Stimulated activated CD4-positive, alpha-beta T cell treated with anti-CD3 and anti-CD28 coated beads, Interleukin-12 subunit alpha, Interleukin-12 subunit beta, amount 100 ng/mL, for 4 hours (primary cell): ENCODE measurements at places on chromosomes 6 and 20.

DNA sequence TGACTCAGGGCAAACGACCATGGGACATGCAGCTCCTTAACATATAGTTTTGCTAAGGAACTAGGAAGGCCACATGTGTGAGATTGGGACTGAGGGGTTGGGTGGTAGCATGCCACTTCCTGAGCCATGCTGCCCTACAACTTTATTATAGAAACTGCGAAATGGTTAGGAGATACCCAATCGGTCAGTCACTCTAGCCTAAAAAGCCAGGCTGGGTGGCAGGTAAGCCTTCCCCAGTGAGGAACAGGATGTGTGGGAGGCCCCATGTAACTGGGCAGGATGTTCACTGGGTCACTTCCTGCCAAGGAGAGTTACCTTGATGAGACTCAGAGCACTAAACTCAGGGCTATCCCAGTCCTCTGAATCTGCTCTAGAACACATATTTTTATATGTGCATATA is 123.5 kb downstream of the MAP3K7 start:
- DNase-seq = peak; percentile 15

GRCh38 chr6:146594495-146594894 is 4.3 kb upstream of the ADGB start:
- no peak for DNase-seq

DNA sequence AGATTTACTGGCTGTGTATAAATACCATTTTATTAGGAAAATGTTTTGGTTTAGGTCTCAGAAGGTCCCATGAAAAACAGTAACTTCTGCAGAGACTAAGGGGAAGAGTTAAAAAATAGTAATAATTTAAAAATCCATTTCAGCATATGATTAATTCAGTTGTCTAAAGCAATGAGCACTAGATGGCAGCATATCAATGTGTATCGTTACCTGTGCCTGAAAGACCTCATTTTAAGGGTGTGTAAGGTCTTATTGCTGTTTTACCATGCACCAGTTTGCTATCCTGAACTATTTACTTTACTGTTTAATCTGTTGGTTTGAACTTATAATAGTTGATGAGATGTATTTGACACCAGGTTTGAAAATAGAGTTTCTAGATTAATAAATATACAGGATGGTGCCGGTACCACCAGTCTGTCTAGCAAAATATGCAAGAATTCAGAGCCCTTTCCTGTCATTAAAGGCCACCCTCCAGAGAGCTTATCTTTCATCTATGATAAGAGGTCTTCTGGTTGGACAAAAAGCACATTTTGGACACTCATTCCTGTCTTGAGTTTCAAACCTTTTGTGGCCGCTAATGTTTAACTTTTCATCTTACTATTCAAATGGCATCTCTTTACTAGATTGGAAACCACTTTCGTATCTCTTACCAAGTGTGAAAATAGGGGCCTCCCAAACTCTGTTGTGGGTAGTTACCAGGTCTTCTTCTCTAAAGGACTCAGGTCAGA is 8.9 kb upstream of the AHI1 start:
- no peak for DNase-seq

- DNase-seq = no peak
Observed at GRCh38 chr6:110307368-110307767, 50.8 kb downstream of the METTL24 start.

- DNase-seq = no peak
Observed at GRCh38 chr20:1335961-1336698, 7.2 kb upstream of the SDCBP2 start.

DNA sequence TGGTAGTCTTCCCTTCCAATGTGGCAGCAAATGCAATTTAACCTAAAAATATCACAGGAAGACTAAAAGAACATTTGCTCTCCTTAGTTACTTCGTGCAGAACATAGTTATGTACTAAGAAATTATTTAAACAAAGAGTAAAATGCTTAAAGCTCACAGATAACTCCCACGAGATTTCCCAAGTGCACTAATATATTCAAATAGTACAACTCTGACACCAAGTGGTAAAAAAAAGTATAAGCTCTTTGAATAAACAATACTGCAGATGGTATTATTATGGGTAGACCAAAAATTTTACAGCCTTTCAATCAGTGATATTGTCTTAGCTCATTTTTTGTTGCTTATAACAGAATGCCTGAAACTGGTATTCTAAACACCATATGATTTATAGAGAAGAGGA is 52.8 kb upstream of the FILIP1 start:
- no peak for DNase-seq

DNA sequence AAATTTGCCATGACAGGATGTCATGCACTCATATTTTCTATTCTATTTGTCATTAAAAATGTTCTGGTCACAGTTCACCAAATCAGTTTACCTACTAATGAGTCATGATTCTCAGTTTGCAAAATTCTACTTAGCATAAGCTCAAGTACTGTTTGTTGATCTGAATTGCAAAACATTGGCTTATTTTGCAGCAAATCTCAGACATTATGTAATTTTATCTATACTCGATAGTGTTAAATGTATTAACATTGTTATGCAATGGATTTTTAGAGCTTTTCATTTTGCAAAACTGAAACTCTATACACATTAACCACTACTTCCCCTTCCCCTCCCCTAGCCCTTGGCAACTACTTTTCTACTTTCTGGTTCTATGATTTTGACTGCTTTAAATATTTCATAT is 213.8 kb upstream of the ZFP64 start:
- DNase-seq = no peak

DNA sequence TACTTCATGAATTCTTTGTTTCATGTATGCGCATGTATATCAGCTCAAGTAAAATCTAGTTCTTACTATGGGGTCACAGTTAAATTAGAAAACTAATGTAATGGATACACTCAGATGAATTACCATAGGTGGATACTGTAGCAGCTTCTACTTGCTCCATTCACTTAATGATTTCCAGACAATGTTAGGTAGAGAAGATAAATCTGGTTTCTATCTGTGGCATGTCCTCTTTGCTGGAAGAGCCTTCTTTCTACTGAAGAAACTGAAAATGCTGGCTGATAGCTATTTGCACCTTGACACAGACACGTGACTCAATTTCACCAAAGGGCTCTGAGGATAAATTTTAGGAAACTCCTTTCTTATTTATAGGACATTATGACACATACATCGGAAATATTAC is 49.5 kb downstream of the BCAS1 start:
- DNase-seq = no peak

- no peak for DNase-seq
Observed at GRCh38 chr6:24255676-24256075, 102.2 kb downstream of the DCDC2 start.

DNA sequence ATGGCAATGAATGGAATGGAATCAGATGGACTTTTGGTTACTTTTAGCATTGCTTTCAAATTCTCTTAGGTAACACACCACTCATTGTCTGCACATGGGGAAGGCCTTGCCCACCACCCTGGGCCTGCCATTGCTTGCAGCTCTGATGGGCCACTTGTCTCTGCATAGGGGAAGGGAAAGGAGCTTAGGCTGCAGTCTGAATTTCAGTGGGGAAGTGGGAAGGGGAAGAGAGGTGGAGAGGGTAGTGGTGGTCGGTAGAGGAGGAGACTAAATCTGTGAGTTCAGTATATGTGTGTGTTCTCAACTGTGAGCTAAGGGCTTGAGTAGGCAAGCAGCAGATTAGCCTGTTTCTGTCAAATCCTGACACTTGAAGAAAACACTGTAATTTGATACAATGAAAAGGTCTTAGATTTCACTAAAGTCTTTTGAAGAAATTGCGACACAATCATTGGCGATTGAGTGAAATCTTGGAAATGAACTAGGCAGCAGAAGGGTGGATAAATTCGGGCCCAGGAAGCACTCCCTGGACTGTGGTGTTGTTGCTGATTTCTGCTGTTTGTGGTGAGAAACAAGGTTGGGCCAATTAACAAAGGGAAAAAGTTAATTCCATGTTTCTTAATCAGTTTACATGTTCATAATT is 80.6 kb downstream of the OTOR start:
- DNase-seq = no peak

DNA sequence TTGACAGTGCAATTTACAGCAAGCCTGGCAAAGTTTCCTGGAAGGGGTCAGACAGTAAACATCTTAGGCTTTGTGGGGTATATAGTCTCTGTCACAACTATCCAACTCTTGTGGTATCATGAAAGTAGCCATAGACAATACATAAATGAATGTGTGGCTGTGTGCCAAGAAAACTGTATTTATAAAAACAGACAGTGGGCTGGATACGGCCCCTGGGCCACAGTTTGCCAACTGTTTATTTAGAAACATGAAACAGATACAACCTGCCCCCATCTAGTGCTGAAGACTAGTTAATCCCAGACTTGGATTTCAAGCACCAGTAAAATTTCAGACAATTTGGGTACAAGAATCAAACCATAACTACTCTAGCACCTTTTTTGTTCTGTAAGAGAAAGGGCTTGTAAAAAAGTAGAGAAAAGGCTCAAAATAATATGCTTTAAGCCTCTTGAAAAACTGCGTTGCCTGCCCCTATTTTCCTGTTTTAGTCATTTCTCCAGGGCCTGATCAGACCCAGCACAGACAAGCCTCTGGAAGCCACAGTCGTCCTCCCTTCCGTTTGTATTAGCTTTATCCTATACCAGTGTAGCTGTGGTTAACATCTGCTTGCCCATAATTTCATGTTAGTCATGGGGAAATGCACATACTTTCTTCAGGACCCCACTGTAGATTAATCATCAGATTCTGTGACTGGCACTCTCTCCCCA is 30.8 kb downstream of the JAG1 start:
- DNase-seq = no peak

DNA sequence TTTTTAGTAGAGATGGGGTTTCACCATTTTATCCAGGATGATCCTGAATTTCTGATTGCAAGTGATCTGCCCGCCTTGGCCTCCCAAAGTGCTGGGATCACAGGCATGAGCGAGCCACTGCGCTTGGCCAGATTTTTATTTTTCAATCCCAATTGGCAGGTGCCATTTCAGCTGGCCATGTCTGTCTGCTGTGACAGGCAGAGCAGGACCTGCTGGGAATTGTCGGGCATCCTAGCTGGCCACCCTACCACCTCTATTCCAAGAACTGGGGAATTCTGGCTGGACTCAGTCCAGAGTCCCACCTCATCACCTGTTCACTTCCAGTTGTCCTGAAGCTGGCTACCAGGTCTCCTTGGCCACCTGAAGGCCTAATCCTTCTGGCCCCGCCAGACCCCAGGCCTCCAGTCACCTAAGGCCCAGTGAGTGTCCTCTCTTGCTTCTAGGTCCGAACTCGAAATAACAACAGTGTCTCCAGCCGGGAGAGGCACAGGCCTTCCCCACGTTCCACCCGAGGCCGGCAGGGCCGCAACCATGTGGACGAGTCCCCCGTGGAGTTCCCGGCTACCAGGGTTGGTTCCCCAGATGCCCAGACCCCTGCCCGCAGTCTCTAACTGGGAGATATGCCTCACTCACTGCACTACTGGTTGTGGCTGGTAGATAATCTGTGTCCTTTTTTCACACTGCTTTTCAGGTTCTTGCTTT is 24.0 kb downstream of the DNMT3B start:
- no peak for DNase-seq

- no peak for DNase-seq
Observed at GRCh38 chr20:21272679-21273078, 30.5 kb upstream of the XRN2 start.

DNA sequence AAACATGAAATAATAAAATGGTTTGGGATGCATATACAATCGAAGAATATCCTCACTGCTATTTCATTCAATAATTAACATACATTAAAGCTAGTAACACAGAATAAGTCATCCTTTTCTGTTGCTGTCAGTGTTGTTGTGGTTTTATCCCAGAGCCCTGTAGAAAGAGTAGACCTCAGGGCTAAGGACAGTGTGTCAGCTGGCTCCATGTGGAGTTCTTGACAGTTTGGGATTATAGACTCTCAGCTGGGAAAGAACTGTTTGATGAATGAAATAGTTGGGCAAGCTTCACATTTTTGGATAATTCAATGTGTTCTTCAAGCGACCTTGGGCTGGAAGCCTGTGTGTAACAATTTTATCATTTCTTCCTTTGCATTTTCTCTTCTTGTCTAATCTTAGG is 10.1 kb downstream of the UTRN start:
- no peak for DNase-seq

- DNase-seq = no peak
Observed at GRCh38 chr6:137036566-137037300, 8.0 kb downstream of the IL20RA start.

DNA sequence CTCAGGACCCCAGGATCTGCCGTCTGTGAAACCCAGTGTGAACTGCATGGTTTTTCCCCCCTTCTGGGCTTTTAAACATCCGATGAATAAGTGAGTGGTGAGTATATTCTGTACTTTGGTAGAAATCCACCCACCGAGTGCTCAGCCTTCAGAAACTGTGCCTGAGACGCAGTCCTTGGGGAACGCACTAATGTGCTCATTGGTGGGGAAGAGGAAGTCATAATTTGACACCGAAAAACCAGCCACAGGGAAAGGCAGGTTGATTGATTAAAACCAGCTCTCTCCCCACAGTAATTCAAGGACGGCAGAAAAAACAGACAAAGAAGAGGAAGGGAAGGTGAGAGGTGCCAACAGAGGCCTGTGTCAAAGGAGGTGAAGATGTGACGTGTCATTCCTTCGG is 21.7 kb downstream of the EDN3 start:
- no peak for DNase-seq

- no peak for DNase-seq
Observed at GRCh38 chr6:97052896-97053295, 128.4 kb downstream of the KLHL32 start.

GRCh38 chr6:153210083-153210482 is 79.0 kb upstream of the RGS17 start:
- no peak for DNase-seq

GRCh38 chr20:45998761-45999160 is 9.9 kb upstream of the MMP9 start:
- no peak for DNase-seq

DNA sequence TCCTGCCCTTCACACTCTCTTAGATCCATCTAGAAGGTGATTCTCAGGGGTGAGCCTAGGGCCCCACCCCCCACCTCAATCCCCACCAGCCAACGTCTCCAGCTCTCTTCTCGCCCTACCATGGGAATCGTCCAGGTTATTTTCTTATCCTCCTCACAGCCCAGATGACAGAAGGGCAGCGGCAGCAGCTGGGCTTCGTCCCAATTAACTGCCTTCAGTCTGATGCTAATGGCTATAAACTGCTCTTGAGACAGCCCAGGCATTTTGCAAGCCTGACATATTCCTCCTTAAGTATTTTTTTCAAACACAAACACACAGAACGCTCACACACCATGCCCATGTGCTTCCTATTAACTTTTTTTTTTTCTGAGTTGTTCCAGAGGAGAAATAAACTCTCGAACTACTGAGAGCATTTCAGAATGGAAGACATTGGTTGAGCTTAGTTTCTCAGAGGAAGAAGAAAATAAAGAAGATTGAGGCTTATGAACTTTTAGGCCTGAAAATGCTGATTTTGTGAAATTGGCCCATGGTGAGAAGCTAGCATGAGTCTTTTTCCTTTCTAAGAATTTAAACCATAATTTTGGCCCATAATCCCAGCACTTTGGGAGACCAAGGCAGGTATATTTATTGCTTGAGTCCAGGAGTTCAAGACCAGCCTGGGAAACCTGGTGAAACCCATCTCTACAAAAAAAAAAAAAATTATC is 124.6 kb downstream of the EYA2 start:
- no peak for DNase-seq

GRCh38 chr6:147506704-147507114 is 1.8 kb upstream of the SAMD5 start:
- peak; percentile 37 for DNase-seq

GRCh38 chr20:52001999-52002666 is 189.4 kb downstream of the ZFP64 start:
- no peak for DNase-seq
